ENCODE measurements at places on chromosomes 12 and 14.

- peak; percentile 25 for DNase-seq
Measured at GRCh38 chr12:44428825-44429224, 447.3 kb downstream of the NELL2 start.

DNA sequence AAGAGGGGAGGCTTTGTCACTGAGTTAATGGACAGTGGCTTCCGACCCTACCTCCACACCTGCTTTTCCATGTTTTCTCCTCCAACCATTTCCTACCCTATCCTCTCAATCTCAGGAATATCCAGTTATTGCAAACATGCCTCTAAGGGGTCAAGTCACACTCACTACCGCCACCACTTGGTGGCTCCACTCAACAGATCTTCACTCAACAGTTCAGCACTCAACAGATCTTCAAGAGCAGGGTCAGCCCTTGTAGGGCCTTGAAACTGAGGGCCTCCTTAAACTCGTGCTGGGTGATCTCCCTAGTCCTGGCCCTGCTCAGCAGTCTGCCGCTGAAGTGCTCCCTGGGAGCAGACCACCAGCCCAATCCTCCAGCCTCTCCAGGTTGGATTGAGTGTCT, 14.2 kb downstream of the ZNF641 start:
- no peak for DNase-seq

DNA sequence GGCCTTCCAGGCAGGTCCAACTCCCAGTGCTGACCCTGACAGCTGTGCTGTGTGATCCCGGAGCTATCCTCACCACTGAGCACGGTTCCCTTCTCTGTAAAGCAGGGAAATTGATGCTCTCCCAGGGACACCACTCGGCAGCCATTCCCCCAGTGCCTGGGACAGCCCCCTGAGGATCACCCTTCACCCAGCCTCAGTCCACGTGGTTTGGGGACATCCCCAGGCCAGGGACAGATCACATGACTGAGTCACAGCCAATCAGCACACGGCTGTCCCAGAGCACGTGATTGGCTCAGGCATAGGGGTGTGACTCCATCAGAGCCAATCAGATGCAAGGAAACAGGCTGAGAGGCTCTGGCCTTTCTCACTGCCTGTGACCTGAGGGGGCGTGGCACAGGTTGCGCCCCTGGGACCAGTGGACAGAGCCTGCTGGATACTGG, 68.8 kb upstream of the SFSWAP start:
- DNase-seq = no peak

DNA sequence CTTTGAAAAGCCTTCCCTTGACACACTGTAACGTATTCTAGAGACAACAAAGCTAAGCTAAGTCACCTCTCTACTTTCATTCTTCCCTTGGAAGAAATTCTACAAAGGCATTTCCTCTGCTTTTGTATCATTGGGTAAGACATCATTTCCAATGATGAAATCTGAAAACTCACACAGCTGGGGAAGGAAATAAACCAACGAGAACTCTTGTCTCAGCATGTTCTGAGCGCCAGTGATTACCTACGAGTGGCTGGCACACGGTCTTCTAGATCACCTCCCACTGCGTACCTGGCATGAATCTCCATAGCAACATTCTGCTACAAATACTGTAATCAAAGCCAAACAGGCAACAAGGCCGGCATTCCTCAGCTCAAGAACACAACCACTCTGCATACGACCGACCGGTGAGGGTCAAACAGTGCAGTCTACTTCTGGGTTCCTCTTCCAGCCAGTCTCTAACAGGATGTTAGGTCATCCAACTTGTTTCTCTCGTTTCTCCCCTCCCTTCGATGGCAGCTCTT, 7.6 kb downstream of the VPS37B start:
- DNase-seq = peak; percentile 80

GRCh38 chr14:103721334-103722120, 5.9 kb downstream of the ZFYVE21 start:
- DNase-seq = no peak

DNA sequence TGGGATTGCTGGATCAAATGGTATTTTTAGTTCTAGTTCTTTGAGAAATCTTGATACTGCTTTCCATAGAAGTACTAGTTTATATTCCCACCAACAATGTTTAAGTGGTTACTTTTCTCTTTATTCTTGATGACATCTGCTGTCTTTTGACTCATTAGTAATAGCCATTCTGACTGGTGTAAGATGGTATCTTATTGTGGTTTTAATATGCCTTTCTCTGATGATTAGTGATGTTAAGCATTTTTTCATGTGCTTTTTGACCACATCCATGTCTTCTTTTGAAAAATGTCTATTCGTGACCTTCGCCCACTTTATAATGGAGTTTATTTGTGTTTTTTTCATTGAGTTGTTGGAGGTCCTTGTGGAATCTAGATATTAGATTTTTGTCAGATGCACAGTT, 865.7 kb downstream of the SLC6A15 start:
- DNase-seq = no peak

DNA sequence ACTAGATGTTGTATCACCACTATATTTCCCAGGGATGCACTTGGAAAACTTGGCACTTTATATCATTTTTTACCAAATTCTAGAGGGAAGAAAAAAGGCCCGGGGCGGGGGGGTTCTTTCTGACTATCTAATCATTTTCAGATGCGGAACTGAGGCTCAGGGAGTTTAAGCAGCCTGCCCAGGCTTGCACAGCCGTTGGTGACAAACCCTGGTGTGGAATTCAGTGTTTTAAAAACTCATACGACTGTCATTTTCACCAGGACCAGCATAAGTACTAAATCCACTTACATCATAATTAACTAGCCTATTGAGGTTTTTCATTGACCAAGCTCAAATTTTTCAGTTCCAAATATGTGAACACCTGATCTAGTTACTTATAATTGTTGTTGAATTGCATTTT, 181.0 kb downstream of the IPO8 start:
- DNase-seq = no peak

DNA sequence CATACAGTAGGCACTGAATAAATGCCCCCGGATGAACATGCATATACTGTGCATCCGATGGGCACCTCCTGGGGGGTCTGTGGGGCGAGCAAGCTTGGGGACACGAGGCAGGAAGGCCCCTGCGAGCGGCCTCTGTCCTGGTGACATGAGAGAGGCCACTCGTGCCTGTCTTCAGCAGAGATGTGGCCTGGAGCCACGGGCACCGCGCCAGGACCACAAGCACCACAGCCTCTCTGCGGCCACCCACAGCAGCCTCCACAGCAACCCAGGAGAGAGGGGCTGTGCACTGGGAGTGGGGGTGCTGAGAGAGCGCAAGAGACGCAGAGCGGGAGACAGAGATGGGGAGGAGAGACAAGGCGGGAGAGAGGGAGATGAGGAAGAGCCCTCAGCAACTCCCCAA, 118.5 kb downstream of the RFLNA start:
- no peak for DNase-seq

DNA sequence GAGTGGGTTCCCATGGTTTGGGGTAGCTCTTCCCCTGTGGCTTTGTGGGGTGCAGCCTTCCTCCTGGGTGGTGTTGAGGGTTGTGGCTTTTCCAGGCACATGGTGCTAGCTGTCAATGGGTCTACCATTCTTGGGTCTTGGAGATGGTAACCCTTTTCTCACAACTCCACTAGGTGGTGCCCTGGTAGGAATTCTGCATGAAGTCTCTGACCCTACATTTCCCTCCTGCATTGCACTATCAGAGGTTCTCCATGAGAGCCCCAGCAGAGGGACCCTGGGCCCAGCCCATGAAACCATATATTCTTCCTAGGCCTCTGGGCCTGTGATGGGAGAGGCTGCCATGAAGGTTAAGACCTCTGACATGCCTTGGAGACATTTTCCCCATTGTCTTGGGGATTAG, 1093.3 kb downstream of the SLC16A7 start:
- no peak for DNase-seq

DNA sequence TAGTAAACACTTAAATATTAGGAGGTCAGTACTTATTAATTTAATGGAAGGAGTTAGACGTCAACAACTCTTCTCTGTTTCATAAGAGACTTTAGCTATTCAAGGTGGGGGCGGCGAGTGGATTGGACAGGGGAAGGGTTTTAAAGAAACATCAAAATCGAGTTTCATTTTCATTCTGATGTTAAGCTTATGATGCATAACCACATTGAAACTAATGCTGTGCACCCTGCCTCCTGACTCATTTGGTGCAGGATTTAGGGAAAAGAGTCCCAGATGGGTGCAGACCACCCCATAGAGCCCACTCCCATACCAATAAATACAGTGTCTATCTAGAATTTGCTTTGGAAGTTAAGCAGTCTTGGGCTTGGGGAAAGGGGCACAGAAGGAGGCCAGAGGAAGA, 7.4 kb downstream of the ZBTB39 start:
- no peak for DNase-seq

DNA sequence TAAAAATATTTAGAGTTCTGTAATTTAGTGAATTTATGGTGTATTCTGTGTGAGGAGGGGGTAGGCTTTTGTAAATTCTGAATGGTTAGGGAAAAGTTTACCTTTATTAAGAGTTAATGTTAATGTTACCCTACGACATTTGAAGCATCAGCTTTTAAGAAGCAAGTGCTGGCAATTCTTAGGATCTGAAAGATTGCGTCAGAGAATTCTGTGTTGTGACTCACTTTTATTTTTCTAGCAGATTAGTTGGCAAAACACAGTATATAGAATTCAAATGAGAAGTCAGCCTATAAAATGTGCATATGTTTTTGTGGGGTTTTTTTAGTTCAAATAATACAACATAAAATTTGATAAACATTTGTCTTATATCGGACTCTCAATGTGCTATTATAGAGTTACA, 97.6 kb downstream of the RAD52 start:
- DNase-seq = no peak

DNA sequence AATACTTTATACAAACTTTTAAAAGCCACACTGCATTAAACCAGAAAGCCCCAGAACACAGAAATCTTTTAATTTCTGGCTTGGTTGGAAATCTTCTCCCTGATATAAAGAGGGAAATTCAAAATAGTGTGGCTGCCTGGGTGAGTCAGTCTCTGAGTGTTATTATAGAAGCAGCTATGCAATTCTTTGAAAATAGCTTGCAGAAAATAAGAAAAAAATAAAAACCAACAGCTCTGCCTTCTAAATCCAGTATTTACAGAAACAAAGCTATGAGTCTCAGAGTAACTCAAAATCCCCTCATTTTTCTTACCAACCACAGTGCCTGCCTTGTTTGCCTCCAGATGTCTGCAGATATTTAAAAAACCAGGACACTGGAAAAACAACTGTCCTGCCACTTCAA, 68.6 kb upstream of the FERMT2 start:
- no peak for DNase-seq

DNA sequence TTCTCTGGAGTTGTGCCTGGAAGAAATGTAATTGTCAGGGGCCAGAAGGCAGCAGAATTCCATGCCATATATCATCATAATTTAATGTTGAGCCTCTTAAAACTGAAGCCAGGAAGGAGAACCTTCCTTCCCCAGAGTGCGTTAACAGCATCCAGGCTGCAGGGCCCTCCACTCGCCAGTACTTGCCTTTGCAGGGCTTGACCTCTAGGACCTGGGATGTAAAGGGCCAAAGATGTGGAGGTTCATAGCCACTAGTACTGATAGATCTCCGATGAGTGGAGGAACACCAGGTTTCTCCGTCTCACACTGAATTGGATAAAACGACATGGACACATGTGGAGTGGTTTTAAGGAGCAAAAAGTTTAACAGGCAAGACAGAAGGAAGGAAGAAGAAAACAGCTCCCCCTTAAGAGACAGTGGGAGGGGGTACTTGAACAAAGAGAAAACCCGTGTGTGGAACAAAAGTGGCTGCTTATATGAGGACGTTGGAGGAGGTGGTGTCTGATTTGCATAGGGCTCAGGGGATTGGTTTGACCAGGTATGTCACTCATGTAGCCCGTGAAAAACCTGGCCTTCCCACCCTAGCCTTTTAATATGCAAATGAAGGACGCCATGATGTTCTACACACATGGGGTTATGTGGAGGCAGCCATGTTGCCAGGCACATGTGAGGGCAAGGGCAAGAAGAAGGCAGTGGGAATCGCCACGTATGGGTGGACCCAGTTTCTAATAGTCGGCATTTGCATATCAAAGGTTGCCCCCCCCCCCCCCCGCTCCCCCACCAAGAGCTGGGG, 38.8 kb upstream of the WSCD2 start:
- DNase-seq = no peak

- DNase-seq = peak; percentile 58
Measured at GRCh38 chr14:77344377-77344996, 23.7 kb downstream of the GSTZ1 start.

DNA sequence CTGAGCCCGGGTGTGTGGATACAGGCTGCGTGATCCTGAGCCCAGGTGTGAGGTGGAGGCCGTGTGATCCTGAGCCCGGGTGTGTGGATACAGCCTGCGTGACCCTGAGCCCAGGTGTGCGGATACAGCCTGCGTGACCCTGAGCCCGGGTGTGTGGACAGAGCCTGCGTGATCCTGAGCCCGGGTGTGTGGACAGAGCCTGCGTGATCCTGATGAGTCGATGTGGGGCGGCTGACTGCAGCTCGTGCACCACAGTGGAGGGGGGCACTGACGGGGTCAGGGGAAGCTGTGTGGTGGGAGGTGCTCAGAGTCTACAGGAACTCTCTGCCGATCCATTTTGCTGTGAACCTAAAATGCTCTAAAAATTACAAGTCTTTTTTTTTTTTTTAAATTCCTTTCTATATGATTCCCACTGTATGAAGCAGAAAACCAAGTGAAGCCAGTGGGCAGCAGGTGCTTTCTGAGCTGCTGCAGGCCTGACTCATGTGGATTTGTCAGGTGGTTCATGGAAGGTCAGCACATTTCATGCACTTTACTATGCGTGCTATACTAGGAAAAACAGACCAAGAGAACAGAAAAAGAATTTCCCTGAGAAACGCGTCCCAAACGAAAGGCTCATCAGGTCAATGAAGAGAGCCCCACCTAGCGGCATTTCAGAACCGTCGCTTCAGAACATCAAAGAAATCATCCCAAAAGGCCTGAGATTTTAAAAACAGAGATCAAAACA, 19.3 kb downstream of the BRF1 start:
- no peak for DNase-seq

DNA sequence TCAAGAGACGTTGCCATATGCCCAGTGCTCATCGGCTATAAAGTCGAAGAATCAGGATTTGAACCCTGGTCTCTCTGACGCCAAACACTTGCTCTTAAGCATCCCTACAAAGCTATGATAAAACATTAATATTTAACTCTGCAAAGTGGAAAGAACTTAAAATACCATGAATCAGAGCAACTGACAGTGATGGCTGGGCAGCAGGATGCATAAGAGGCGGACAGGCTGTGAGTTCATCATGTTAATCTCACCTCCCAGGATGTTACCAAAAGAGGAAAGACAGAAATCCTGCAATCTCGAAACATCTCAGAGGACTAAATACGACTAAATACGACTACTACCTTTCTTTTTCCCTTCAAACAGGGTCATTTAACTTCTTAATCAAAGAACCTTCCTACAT, 5.8 kb downstream of the DICER1 start:
- DNase-seq = no peak

- DNase-seq = no peak
Measured at GRCh38 chr12:97456571-97457188, 5.9 kb upstream of the RMST start.

DNA sequence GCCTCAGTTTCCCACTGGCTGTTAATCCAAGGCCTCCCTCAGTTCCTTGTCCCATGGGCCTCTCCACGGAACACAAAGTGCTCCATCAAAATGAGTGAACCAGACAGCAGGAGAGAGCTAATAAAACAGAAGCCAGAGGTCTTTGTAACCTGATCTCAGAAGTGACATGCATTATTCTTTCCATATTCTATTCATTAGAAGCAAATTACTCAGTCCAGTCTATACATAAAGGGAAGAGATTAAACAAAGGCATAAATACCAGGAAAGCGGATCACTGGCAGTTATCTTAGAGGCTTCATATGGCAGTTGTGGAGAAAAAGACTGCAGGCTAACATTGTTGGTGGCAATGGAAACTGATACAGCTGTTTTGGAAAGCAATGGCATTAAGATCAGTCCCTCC, 170.6 kb upstream of the GARIN6 start:
- DNase-seq = peak; percentile 94

Measured in NCI-H69 (cell line).